Femur (tissue), 1 donor: ENCODE measurements at places on chromosomes 6 and 20.

DNA sequence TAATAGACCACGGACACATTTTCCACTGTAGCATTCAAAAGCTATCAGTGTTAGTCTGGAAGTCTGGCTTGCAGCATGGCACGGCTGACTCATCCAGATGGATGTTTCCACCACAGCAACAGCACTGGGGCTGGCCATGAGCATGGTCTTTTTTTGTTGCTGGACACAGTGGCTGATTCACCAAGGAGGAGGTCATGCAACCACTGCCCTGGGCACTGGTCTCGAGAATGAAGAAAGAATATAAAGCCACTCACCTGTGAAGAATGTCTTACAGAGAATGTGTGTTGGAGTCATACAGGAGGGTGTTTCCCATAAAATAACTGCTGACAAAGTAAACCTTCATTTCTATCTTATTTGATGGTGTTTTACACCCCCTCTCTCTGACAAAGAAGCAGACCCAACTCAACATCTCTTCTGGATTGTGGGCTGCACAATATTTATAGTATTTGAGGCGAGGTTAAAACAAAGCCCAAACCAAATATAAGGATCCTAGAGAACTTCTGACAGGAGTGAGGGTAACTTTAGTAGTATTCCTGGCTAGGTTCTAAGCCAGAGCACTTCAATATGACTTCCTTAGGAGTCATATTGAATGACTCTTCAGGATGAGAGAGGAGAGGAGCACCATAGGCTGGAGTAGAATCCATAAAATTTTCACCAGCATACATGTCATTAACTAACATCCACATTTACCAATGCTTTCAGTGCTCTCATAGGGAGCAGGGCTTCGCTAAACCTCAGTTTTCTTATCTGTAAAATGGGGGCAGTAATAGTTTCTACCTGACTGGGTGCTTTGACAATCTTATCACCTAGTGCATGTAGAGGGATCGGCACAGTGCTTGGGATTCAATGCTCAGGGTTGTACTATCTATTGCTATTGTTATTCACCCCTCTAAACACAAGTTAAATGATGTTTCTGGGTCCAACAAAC, 121.4 kb downstream of the KIF13A start:
- DNase-seq: peak; percentile 76

DNA sequence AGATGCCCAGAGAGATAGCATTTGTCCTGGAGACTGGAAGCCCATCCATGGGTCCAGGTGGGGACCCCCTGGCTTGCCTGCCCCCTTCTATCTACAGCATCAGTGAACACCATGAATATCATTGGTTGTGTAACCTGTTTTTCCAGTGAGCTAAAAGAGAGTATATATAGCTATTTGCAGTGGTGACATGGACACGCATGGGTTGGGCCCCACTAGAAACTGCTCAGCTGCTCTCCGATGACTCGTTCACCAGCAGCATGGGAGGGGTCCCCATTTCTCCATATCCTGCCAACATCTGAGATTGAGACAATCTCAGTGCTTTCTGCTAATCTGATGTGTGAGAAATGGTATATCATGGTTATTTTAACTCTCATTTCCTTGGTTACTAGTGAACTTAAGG, 4.0 kb upstream of the ZC3H12D start:
- no peak for DNase-seq

DNA sequence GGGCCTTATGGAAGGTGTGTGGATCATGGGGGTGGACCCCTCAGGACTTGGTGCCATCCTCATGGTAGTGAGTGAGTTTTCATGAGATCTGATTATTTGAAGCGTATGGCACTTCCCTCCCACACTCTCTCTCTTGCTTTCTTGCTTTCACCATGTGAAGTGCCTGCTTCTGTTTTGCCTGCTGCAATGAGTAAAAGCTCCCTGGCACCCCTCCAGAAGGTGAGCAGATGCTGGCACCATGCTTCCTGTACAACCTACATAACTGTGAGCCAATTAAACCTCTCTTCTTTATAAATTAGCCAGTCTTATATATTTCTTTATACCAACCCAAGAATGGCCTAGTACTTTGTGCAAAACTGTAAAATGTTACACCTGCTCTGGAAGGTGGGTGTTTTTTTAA, 396.8 kb upstream of the HS3ST5 start:
- no peak for DNase-seq

DNA sequence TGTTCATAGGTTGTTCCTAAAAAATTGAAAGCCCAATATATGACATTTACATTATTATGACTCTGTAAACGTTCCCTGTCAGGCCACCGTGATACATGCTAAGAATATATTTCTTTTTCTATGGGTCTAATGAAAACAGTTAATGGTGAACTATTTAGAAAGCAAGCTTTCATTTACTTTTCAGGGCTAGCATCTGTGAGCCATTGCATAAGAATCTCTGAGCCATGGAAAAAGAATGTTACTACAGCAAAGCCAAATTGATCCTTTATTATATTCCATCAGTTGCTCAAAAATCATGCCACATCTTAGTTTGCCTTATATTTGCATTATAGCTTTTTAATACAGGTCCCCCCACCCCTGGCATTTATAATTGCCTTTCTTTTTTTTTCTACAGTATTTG, 275.5 kb downstream of the ZFAND3 start:
- no peak for DNase-seq

GRCh38 chr6:27078734-27079357, 168.7 kb upstream of the PRSS16 start:
- peak; percentile 43 for DNase-seq

DNA sequence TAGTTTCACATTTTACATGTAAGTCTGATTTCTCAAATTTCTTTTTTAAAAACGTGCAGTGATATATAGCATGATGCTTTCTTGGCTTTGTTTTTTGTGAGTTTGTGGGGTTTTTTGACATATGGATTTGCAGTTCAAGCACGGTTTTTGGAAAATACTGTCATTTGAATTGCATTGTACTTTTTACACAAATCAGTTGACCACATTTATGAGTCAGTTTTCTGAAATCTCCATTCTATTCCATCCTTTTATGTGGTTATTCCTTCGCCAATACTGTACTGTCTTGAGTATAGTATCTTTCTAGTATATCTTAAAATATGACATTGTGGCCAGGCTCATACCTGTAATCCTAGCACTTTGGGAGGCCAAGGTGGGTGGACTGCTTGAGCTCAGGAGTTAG, 890.0 kb upstream of the CITED2 start:
- no peak for DNase-seq

- DNase-seq: no peak
Observed at GRCh38 chr6:98946266-98946878, 1.4 kb downstream of the FBXL4 start.

DNA sequence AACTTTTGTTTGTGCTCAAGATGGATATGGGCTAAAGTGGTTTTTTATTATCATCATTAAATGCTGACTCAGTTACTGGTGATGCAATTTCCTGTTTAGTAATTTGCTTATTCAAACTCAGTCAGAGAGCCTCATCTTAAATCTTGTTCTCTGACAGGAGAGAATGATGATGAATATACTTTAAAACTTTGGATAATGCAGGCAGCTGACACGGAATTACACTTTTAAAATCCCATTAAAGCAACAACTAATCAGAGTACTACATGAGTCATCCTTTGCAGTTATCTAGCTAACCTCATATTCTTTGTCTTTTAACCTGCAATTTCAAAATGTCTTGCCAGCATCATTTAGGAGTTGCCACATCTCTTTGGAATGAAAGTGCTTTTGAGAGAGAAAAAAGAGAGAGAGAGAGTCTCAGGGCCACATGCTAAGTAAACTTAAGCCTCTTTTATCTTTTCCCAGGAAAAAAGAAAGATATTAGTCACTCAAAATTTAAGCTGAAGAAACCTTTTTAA, 9.2 kb upstream of the C6orf141 start:
- DNase-seq: no peak

GRCh38 chr6:169557887-169558286, 143.9 kb downstream of the WDR27 start:
- no peak for DNase-seq

GRCh38 chr20:53322651-53323050, 271.0 kb downstream of the ZNF217 start:
- DNase-seq: no peak

- no peak for DNase-seq
Observed at GRCh38 chr6:151409260-151409659, 17.9 kb upstream of the ZBTB2 start.

DNA sequence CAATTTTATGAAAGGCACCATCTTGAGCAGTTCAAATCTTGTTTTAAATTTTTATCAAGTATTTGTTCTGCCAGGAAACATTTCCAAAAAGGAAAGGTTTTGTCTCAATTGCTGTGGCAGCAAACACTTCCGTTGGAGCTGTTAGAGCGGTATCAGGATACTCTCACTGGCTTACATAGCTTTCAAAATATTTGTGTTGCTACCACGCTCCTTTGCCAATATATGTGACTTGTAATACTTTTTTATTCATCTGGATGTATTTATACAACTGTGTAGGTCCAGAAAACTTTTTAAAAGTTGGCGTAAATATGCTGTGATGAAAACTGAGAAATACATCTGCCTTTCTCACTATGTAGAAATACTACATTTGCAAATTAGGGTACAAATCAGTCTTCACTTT, 37.8 kb upstream of the NHSL1 start:
- DNase-seq: peak; percentile 46

GRCh38 chr20:36102809-36103596, 51.5 kb upstream of the EPB41L1 start:
- DNase-seq: no peak

DNA sequence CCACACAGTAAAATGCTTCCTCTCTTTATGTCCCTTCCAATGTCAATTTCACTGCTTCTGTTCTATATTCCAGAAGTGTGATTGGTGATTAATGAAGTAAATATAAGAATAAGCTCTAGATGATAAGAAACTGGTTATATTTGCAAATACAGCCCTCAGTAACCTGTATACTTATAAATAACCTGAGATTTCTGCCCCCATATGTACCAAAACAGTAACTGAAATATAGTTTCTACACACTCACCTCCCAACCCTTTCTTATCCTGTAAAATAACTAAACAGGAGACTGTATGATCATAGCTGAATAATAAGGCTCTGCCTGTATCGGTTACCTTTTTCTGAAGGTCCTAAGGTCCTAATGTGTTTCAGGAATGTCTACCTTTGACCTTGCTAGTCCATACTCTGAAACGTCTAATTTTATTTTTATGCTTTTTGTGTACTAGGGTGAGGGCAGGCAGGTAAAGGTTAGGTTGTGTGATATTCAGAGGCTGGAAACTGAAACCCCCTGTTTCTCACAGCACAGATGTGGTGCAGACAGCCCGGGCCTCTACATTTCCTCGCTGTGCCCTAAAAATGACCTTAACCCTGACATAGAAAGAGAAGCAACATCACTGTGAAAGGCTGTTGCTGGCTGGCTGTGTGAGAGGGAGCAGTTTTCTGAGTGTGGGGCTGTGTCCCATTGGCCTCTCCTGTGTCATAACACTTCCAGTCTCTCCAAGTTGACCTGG, 378.8 kb downstream of the CENPW start:
- no peak for DNase-seq
